WERI-Rb-1 (cell line): ENCODE measurements at places on chromosomes 7 and 10.

DNA sequence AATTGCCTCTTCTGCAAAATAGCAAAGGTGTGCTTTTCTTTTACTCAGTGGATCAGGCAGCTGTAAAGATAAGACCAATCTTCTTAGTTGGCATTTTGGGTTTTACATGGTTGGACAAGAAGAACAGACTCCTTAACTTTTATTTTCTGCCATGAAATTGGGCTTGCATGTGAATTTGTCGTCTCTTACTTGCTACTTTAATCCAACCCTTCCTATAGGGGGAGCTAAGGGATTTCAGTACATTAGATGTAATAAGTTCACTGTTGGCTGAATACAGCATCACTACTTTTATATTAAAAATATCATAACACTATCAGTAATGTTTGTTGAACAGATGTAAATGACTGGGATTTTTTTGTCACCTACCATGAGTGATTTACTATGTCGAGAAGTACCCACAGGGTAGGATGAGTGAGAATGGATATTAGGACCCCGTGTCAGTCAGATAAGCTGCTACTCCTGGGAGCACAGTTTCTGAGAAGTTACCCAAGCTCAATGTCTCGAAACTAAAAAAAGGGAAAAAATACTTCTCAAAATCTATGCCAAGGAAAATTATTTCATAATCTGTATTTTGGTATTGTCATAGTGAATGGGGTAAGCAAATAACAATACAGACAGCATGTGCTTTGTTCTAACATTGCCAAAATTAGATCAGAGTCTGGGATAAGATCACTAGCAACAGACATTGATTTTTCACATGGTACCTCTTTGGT, 127.4 kb upstream of the AGR3 start:
- no peak for DNase-seq

DNA sequence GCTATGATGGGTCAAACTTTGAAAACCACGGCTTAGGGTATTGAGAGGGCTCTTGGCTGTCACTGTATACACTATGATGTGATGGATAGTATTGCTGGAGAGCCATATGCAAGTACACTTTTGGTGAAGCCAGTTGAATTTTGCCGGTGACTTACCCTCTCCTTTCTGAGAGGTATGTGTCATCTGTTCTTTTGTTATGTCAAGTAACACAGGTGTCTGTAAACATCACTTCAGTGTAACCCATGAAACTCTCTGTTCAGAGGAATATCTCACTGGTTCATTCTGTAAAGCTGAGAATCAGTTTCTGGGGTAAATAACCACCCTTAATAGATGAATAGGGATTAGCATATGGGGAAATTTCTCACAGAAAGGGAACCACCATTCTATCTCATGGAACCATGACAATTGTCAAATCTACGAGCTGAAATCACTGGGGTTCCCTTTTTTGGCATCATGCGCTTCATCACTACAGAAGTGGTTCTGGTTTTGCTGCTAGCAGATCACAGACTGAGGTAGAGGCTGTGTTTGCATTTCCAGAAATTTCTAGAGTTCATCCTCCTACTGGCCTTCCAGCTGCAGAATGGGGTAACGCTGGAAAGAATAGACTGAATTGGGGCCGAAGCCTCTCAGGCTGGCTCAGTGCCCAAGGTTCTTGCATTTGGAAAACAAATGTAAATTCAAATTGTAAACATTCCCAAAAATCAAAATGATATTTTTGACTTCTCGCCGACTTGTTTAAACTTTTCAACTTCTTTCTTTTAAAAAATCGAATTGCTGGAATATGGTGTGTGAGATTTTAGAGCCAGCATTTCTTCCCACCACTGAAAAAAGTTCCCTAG, 83.3 kb upstream of the CREB5 start:
- no peak for DNase-seq

DNA sequence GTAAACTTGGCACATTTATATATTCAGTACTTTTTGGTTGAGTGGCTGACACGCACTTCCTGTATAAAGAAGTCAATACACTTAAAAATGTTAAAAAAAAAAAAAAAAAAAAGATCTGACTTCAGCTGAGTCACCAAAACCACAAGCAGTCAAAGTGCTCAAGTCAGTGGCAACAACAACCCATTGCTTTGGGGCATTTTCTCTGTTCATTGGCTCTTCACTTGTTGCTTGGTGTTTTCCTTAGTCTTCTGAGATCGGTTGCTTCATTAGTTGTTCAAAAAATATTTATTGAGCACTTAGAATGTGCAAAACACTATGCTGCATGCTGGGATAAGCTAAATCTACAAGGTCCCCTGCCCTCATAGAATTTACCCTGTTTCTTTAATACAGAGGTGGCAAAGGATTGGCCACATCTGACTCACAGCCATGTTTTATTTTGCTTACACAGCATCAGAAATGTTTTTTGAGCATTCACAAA, 63.7 kb downstream of the ZNRF2 start:
- DNase-seq, result no peak

- DNase-seq, result no peak
These were observed 125.4 kb upstream of the CDK13 start for GRCh38 chr7:39824456-39825200.

- no peak for DNase-seq
These were observed 148.4 kb downstream of the KLF6 start for GRCh38 chr10:3636356-3637181.

GRCh38 chr10:21280971-21281572, 244.4 kb downstream of the SKIDA1 start:
- no peak for DNase-seq

DNA sequence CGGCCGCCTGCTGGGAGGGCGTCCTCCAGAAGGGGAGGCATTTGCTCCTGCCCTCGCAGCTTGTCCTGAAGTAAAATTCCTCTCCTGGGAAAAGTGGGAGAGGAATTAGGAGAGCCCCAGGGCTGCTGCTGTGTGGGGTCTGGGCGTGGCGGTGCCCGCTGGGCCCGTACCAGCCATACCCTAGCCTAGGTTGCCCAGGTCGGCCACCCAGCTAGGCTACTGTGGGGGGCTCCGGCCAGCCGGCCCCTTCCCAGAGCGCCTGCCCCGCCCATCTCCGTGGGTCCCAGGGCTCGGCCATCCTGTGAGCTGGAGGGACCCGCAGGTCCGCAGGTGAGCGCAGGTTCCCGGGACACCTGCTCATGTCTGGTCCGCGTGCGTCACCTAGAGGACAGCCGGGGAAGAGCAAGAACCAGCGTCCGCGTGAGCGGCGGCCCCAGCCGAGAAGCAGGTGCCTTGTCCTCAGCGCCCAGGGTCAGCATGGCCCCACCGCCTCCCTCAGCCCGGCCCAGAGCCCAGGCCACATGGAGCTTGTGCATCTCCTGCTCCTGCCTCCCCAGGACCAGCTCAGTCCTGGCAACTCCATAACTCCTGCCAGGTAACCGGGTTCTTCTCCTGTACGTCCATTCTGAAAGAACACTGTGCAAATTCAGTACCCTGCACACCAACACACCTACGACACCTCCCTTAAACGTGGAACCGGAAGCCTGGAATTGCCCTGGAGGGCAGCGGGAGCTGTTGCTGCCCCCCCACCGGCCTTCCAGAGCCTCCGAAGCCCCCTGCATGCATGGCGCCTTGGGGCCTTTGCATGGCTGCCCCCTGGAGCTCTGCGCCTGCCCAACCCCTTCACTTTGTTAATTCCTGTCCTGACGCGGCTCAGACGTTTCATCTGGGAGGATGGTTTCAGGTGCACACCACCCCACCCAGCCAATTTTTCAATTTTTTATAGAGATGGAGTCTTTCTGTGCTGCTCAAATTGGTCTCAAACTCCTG, 22.8 kb upstream of the FOXL3 start:
- DNase-seq, result peak; percentile 84

GRCh38 chr7:155660758-155661093, 16.3 kb downstream of the RBM33 start:
- no peak for DNase-seq
